PC-3 (cell line): ENCODE measurements at places on chromosomes 2 and 18. TPM values are rescaled to one million over a fixed set of nuclear protein-coding genes. Genes with fewer than 3 reads are reported as not detected.

- no peak for DNase-seq
Observed at GRCh38 chr2:6443061-6443823, 422.5 kb downstream of the CMPK2 start.

DNA sequence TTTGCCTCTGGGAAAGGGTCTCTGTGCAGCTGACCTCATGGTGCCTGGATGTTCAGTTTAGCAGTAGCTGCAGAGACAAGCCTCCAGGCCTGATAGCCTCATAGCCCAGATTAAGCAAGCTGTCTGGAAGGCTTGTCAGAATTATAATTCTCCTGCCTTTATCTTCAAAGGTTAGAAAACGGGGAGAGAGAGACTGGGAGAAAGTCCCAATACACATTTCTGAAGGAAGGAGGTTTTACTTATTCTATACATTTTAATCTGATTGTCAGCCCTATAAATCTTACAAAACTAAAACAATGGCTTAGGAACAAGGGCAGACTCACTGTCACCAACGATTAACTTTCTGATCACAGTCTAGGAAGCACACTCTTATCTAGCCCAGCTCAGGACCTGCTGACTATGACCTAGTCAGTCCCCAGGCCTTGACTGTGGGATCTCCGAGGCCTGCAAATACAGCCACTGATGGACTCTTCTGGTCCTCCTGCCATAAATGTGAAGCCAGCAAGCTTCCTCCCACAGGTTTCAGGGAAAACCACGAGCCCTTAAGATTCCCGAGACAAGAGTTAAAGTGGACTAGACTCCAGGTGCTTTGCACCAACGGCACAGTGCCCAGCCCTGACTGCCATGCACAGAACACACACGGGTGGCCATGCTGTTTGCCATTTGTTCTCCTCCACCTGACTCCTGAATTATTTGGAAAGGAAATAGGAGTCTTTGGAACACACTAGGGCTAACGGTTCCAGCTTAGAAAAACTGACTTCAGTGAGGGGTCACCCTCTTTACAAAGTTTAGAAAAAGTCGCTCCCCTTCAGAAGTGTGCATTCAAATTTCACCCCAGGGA is 111.4 kb upstream of the SMAD7 start:
- DNase-seq, result no peak

GLI2 gene
- total RNA-seq, result 4.0 and 30.3 TPM in 2 replicates

PLA2R1 gene
- 2.4 and 3.4 TPM in 2 replicates for total RNA-seq

- peak; percentile 96 for DNase-seq
Observed at GRCh38 chr2:30026091-30027055, 105.0 kb upstream of the ALK start.

DNA sequence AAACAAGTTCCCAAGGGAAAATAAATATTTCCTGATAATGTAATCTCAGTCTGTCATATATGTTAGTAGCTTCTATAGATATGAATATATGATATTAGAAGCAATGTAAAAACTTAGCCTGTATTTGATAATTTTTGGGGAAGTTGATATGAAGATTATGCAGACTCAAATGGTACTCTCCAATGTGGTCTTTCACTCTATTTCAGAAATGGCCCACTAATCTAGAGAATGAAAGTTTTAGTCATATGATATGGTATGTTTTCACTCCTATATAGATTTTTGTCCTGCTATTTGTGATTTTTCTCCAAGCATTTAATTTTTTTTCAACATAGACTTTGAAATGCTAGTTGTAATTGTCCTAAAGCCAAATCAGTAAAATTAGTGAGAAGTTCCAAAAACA is 236.7 kb upstream of the BOD1L2 start:
- no peak for DNase-seq

KCNJ13 gene
- total RNA-seq, result not detected in 2 replicates

NEU2 gene
- total RNA-seq, result 4.0 and 4.5 TPM in 2 replicates

IL1B gene
- total RNA-seq, result 48.4 and 67.5 TPM in 2 replicates

GRCh38 chr18:58373481-58373880 is 255.4 kb downstream of the ALPK2 start:
- no peak for DNase-seq

MAL gene
- total RNA-seq, result 0.63 and 1.6 TPM in 2 replicates

DNA sequence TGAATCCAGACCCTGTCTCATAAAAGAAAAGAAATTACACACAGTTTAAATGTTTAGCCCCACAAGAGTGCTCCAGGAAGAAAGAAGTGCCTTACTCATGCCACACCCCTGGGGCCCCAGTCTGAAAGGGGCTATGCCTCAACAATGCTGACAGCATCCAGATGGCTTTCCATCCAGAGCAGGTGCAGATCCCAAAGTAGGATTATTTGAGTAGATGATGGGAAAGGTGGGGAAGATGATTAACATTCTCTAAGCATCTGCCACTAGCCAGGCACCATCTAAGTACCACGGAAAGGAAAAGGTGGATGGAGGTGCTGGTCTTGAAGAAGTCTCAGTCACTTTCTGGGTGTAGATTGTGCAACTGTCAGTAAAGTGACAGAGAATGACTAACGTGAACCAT is 16.3 kb downstream of the DPYSL5 start:
- DNase-seq, result no peak

KCNJ3 gene
- total RNA-seq, result not detected in 2 replicates

GRCh38 chr2:80291656-80292055 is 12.9 kb downstream of the LRRTM1 start:
- no peak for DNase-seq

SKA1 gene
- total RNA-seq, result 11.6 and 17.2 TPM in 2 replicates

ABCG8 gene
- total RNA-seq, result not detected in 2 replicates

DNA sequence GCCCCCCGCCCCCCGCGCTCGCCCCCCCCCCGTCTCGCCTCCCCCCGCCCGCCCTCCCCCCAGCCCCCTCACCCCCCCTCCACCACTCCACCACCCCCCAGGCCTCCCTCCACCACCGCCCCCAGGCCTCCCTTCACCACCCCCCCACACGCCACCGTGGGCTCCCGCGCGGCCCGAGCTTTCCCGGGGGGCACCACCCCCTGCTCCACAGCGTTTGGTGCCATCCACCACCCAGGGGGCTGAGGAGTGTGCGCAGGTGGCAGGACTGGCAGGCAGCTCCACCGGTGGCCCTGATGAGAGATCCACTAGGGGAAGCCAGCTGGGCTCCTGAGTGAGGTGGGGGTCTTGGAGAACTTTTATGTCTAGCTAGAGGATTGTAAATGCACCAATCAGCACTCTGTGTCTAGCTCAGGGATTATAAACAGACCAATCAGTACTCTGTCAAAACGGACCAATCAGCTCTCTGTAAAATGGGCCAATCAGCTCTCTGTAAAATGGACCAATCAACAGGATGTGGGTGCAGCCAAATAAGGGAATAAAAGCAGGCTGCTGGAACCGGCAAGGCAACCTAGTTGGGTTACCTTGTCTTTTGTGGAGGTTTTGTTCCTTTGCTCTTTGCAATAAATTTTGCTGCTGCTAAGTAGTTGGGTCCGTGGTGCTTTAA is 43.0 kb upstream of the ITSN2 start:
- DNase-seq, result no peak

GRCh38 chr2:141041281-141041680 is 1089.5 kb downstream of the LRP1B start:
- DNase-seq, result no peak

GRCh38 chr2:214233164-214233563 is 177.7 kb upstream of the VWC2L start:
- no peak for DNase-seq

IMPA2 gene
- total RNA-seq, result 38.2 and 45.6 TPM in 2 replicates

DNA sequence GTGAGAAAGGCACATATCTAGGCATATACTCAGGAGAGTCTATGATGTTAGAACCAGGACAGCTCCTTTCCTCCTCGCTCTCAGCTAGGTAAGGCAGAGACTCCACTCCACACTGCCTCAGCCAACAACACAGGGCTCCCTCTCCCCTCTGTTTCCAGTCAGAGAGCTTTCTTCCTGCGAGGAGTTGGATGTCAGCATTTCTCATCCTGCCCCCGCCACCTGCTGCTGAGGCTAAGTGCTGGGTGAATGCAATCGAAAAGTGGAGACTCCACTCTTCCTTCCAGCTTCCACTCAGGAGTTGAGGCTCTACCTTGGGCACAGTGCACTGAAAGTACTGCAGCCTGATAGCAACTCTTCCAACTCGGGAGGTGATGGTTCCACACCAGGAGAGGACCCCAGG is 177.2 kb upstream of the RAB6C start:
- DNase-seq, result no peak

- DNase-seq, result no peak
Observed at GRCh38 chr2:217101972-217102371, 242.1 kb upstream of the TNP1 start.

- DNase-seq, result no peak
Observed at GRCh38 chr2:129187343-129187742, 792.1 kb upstream of the RAB6C start.

MEP1B gene
- not detected in 2 replicates for total RNA-seq

GRCh38 chr2:241257419-241258032 is 57.9 kb downstream of the HDLBP start:
- no peak for DNase-seq

DNA sequence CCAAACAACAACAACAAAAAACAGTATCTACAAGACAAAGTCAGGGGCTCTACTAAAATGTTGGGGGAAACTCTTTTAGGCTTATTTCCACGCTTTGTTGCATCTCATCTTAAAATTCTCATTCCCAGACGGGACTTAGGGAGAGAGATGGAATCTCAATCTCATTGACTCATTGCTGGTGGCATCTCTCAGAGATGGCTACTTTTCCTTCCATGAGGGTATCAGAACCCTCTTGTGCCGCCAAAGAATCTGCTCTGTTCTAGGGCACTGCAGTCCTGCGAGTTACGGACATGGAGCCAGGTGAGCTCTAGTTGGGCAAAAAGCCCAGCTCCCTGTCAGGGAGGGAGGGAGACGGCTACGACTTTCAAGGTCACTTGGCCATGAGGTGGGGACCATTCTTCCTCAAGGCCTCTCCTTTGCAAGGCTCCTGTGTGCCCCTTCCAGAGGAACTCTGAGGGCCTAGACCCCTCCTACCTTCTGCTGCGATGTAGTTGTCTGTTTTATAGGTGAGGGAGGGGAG is 68.0 kb downstream of the MYCN start:
- DNase-seq, result no peak

SERPINB13 gene
- total RNA-seq, result not detected in 2 replicates

DNA sequence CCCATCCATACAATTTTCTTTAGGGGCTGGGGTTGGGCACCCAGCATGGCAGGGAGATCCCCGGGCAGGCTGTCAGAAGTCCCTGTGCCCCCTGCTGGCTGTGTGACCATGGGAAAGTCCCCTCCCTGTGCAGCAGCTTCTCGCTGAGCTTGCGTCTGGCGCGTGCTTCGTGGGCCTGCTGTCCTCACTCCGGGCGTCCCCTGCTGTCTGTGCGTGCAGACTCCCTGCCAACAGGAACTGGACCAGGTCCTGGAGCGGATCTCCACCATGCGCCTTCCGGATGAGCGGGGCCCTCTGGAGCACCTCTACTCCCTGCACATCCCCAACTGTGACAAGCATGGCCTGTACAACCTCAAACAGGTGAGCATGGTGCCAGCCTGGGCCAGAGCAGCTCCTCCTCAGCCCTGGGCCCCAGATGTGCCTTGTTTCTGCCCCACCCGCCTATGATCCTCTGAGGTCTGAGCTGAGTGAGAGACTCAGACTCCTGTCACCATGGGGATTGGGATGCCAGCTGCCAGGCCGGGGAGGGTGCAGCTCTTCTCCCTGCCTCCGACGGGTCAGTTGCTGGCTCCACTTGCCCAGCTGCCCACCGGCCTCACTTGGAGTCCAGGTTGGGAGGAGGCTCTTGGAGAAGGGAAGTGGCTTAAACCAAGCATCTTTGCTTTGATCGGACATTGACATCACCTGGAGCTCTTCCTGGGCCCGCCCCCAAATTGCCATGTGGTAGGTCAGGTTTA is 28.6 kb downstream of the IGFBP2 start:
- DNase-seq, result no peak

NPAS2 gene
- 54.8 and 55.4 TPM in 2 replicates for total RNA-seq

AKAIN1 gene
- not detected in 2 replicates for total RNA-seq
